ENCODE measurements at places on chromosomes 2 and 18.

DNA sequence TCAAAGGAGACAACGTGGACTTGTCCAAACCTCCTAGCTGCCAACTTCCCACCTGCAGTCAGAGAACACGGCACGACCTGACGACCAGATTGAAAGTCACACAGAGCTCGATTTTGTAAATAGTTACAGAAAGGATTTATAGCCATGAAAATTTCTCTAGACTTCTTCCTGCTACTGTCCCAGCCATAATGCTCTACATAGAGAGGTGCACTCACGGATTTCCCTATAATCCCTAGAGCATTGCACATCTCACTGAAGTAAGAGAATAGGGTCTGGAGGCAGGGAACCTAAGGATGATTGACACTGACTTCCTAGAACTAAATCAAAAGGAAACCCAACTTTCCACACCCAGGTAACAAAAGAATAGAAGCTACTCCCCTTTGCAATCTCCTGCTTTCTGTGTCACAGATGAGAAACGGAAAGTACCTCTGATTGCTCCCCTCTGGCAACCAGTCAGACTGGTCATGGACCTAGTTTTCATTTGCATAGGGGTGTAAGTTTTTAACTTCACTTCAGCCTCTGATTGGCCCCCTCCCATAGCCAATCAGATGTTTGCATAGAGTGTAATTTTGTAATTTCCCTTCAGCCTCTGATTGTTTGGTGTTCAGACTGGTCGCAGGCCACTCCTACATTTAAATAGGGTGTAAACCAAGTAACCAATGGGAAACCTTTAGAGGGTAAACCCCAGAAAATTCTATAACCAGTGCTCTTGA lies 58.6 kb upstream of the FBXO11 start:
- DNase-seq: no peak

DNA sequence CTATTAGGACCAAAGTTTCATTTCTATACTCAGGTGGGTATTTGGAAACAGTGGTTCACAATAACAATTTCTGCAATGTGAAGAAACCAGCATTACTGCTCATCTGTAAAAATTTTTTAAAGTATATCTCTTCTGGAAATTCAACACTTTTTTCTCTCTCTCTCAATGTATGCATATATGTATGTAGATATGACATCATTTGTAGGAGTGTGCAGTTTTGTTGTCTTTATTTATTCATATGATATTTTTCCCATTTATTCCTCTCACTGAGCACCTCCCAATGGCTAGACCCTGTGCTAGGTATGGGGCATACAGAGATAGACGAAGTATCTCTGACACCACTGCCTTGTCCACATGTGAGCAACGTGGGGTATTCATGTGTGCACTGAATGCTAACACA lies 58.3 kb downstream of the RDH14 start:
- no peak for DNase-seq

- DNase-seq: no peak
Measured at GRCh38 chr18:77337604-77338003, 88.0 kb downstream of the GALR1 start.

- no peak for DNase-seq
Measured at GRCh38 chr2:49002750-49003149, 151.6 kb downstream of the FSHR start.

GRCh38 chr2:203097735-203098134 lies 83.1 kb downstream of the NBEAL1 start:
- DNase-seq: no peak

GRCh38 chr2:237324837-237325236 lies 89.1 kb downstream of the COL6A3 start:
- DNase-seq: no peak

All from A549 (cell line).